ENCODE measurements at places on chromosomes 4 and X. TPM values are rescaled to one million over a fixed set of nuclear protein-coding genes. Genes with fewer than 3 reads are reported as not detected.

Gene SMIM10L2A
- 3.5 TPM for total RNA-seq

Gene SLC39A8
- total RNA-seq = 19.7 TPM

Gene EDA2R
- total RNA-seq = 2.5 TPM

Gene AWAT2
- not detected for total RNA-seq

Gene HCCS
- 23.4 TPM for total RNA-seq

DNA sequence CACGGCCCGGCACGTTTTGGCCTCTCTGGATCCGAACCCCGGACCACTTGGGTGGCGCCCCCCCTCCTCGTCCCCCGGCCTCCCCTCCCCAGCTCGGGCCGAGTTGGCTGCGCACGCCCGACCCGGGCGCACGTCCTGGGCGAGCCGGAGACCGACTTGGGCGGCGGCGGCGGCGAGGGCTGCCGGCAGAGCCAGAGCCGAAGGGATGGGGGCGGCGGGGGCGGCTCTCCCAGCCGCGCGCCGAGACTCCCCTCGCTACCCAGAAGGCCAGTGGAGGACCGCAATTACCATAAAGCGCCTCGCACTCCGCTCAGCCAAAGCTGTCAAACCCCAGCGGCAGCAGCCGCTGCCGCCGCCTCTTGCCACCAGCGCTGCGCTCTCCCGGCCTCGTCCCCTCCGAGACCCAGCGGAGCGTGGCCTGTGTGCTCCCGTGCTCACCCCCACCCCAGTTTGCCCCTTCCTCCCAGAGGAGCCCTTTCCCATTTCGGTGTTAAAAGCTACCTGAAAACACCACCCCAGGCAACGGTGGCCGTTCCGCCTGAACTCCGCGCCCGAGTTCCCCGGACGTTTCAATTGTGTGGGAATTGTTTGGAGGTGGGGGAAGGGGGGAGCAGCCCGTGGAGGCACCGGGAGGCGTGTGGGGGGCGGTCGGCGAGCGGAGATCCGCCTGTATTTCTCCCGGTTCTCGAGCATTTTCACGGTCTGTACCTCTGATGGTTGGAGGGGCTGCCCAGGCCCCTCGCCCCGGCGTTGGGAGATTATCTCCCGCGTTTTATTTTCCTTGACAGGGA lies 701 bp upstream of the BCOR start:
- DNase-seq = peak; percentile 77

DNA sequence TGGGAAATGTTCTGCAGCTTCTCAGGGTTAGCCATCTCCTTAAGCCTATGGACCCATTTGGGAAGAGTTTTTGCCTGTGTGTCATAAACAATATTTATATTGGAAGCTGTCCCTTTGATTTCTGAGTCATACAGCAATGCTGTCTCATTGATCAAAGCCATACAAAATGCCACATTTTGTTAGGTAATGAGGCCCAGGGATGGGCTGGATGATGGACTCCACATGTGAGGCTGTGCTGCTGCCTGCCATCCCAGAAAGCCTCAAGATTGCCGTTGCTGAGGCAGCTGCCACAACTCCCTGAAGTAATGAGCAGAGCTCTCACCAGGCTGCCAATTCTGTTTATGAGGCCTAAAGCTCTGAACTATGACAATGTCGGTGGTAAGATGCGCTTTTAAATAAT lies 12.2 kb upstream of the GJB1 start:
- no peak for DNase-seq

GRCh38 chrX:155873188-155873587 lies 8.0 kb upstream of the VAMP7 start:
- DNase-seq = no peak

DNA sequence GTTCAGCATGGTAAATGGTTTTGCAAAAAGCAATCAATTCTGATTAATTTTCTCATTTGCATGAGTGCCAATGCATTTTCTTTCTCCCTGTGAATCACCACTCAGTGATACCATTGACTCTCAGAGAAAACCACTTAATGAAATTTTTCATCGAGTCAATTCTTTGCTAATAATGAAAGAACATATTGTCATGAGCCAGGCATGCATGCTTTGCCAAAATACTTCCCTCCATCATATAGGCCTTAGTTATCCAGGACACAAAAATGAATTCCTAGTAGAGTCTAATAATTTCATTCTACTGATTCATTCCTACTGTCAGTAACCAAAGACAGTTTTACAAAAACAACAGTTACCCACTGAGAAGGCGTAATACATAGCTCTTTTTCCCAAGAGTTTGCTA lies 680.0 kb downstream of the TRIML1 start:
- DNase-seq = no peak

DNA sequence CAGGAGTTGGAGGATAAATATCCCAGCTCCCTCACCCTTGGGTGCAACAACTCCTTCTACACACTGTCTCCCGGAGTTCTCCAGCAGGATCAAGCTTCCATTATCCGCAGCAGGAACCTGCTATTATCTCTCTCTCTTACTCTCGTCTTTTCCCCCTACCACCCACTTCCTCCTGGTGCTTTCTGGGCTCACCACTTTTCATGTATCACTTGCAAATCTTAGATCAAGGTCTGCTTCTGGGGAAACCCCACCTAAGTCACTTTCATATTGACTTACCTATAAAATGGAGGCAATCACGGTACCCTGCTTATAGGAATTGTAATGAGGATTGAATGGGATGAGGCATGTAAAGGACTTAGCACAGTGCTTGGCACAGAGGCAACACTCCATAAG lies 589.5 kb downstream of the BCOR start:
- no peak for DNase-seq

DNA sequence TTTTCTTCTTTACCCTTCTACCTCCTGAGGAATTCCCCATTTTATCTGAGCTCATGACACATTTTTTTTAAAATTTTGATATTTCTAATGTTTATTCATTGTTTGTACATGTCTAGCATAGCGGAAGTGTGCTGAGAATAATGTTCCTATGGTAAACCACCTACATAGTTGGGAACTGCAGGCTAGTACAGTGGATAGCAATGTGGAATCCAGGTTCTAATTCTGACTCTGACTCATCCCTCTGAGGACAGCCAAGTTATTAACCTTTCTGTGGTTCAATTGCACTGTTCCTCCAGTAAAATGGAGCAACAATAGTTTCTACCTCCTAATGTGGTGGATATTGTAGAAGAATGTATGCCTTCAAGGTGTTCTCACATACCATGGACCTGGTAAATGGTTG lies 20.6 kb upstream of the APELA start:
- DNase-seq = no peak

DNA sequence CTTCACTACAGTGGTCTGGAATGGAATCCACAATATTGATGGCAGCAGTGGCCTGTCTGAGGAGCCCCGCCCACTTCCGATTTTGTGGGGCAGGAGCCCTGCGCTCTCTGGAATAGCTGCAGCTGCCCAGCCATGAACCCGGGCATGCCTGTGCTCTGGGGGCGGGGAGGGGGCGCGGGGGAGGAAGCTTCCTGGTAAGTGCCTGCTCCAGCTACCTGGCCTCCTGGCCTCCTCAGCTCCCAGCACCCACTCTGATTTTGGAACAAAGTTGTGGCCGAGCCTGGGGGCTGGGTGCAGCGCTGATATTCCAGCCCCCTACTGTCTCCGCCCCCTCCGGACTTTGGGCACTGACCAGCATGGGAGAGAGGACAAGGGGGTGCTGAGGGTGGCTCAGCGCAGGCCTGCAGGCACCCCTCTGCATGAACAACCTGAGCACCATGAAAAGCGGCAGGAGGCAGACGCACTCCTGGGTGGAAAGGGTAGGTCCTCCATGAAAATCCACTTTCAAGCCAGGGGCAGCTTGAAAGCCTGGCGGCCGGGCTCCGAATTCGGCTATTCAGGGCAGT lies 972.7 kb upstream of the AGA start:
- no peak for DNase-seq
